ENCODE measurements at places on chromosomes 6 and 20.

DNA sequence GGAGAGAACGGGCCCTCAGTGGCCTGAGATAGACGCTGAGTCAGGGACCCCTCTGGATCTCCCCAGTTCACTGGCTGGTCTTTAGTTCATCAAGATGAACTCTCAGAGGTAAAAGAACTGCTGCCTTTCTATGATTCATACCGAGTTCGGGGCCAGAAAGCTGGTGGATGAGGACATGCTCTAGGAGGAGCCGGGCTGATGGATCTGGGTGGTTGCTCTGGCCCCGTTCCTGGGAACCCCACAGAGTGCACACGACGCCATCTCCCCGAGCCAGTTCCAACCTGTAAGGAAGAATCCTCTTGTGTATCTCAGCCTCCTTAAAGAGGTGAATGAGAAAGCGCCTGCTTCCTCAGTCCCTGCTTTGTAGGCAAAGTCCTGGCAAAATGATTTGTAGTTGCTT is 142.6 kb upstream of the PDE10A start:
- DNase-seq: no peak

DNA sequence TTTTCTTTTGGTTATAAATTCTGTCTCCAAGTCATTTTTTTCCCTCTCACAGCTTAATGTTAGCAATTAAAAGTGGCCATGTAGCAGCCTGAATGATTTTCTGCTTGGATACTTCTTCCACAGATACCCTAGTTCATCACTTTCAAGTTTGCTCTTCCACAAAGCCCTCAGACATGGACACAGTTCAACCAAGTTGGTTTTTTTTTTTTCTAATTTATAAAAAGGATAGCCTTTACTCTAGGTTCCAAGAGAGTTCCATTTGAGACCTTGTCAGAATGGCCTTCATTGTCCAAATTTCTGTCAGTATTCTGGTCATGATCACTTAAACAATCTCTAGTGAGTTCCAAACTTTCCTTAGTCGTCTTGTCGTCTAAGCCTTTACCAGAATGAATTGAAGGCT is 40.0 kb downstream of the RSPH3 start:
- DNase-seq: no peak

GRCh38 chr6:112457886-112458285 is 110.8 kb downstream of the RFPL4B start:
- DNase-seq: no peak

- no peak for DNase-seq
These were observed 15.0 kb downstream of the RAB23 start for GRCh38 chr6:57207141-57207540.

GRCh38 chr6:49918787-49919186 is 45.2 kb downstream of the DEFB114 start:
- no peak for DNase-seq
